ENCODE measurements at places on chromosomes 2 and 18. TPM values are rescaled to one million over a fixed set of nuclear protein-coding genes. Genes with fewer than 3 reads are reported as not detected.

GRCh38 chr2:169343202-169343601, 19.1 kb downstream of the LRP2 start:
- DNase-seq = no peak

- DNase-seq = no peak
These were observed 33.9 kb downstream of the ADRA2B start for GRCh38 chr2:96082211-96083063.

GRCh38 chr2:188158337-188159100, 133.2 kb upstream of the GULP1 start:
- DNase-seq = peak; percentile 9

GRCh38 chr2:108620656-108621055, 86.4 kb downstream of the LIMS1 start:
- DNase-seq = no peak

DNA sequence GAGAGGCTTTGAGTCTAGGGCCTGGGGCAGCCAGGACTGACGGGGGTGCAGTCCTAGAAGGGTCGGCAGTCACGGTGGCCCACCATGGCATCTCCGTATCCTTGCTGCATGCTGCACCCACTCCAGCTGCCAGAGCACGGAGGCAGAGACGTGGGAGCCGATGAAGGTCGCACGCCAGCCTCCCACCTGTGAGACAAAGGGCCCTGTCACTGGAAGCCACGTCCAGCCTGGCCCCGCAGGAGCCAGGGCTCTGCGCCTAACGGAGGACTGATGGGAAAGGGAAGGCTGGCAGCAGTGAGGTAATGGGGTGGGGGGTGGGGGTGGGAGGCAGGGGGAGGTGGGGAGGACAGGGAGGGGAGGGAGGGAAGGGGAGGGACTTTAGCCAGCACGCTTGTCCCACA, 21.9 kb downstream of the ITM2C start:
- DNase-seq = no peak

DNA sequence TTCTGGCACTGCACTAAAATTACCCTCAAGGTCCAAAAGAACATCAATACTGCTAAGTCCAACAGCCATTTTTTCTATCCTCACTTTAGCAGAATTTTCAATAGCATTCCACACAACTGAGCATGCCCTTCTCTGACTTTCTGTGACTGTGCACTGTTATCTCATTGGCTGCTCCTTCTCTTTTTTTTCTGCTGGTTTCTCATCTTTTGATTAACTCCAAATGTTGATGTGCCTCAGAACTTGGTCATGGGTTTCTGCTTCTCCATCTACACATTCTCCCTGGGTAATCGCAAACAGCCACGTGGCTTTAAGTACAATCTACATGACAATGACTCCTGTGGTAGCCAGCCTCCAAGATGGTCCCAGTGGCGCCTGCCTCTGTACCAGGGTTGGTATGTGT, 75.0 kb upstream of the CD226 start:
- DNase-seq = no peak

DNA sequence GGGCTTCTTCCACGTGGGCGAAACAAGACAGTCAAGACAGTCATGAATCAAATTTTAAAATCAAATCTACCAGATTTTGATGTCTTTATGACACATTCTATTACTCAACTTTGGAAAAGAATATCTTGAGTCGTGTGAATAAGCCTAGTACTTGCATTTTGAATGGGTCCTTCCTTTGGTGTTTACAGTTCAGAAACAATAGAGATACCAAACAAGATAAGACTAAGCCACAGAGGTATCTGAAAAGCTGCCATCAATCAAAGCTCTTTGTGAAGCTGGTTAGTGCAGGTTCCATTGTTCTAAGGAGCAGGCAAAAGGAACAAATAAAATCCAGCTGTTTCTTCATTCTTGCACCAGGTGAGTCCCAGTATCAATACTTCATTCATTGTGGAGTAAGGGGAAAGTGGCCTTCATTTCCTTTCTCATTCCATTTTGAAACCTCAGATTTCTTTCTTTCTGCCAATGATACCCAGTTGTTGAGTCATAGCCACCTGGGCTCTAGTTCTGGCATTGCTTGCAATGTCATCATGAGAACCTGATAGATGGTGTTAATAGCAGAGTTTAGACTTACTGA, 151.7 kb upstream of the L3MBTL4 start:
- no peak for DNase-seq

DNA sequence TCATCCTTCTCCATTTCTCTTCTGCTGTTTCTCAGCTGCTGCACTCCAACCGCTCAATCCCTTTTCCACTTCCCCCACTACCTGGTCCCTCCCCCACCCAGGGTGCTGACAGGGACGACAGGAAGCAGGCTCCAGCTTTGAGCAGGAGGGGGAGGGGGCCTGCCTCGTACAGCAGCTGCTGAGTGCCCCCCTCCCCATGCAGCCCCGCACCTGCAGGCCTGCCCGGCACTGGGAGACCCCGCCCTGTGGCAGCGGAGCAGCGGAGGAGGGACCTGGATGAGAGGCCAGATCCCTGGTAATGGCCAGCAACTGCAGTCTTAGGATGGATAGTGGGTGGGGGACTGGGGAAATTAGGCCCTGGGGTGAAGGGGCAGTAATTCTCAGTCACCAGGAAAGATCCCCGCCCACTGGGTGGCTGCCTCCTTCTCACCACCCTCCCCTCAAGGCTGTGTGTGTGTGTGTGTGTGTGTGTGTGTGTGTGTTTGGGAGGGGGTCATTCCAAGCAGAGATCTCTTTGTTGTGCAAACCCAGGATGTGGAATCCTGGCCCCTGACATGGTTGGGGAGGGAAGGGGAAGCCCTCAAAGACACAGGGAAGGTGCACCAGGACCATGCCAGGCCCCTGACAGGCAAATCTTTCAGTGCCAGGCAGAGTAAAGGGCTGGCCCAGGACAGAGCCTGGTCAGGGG, 6.8 kb upstream of the CRYBA2 start:
- no peak for DNase-seq

GRCh38 chr2:238879621-238880377, 31.9 kb downstream of the TWIST2 start:
- no peak for DNase-seq

GRCh38 chr2:241036397-241036963, 38.1 kb downstream of the SNED1 start:
- no peak for DNase-seq

- DNase-seq = no peak
These were observed 24.3 kb downstream of the ERMN start for GRCh38 chr2:157301307-157301706.

GRCh38 chr2:219537657-219538488, 5.7 kb downstream of the CHPF start:
- DNase-seq = no peak

DNA sequence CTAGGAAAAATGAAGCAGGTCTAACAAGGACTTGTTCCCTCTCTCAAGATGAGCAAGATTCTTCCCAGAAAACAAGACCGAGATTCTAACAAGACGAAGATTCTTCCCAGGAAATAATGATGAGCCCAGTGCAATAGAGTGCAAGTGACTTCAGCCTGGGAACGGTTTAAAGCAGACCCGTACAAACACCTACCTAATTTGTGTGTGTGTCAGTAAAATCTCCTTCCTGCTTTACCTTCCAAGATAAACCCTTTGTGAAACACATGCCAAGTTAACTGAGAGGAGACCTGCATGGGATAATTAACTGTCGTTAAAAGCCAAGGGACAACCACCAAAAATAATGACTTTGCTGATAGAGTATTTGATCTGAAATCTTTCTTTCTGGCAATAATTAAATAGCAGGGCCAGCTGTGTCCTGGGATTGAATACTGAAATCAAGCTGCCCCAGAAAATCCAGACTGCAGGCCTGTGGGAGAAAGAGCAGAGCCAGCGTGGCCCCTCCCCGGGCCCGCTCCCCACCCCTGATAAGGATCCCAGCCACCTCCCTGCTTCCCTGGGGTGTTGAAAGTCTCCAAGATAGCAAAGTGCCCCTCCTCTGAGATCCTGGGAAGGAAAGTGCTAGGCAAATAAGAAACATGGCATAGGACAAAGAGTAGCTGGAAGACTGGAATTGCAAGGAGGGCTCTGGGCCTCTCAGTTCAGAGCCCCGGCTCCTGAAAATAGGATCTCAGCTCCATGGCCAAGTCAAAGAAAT, 145.5 kb downstream of the CYP26B1 start:
- no peak for DNase-seq

- DNase-seq = no peak
These were observed 98.0 kb upstream of the BZW1 start for GRCh38 chr2:200713704-200714064.

DNA sequence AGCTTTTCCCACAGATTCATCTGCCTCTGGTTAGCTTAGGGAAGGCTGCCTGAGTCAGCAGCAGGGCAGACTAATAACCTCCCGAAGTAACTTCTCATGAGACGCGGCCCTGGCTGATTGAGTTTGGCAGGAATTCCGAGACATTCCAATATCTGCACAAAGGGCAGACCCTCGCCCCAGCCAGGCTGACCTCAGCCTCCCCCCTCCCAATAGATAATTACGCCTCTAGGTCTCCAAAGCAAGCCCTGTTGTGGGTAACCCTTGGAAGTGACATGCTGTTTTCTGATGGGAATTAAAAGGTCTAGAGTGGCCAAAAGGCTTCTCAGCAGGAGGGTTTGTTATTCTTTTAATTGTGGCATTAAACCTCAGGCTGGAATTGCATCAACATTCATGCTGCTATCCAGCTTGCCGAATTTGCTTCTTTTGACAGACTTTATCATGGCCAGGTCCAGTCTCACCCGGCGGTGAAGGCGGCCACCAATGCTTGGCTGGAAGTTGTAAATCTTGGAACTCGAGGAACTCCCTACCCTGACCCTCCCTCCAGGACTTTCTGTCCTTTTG, 98.0 kb upstream of the SLC14A2 start:
- no peak for DNase-seq

GRCh38 chr2:101837354-101837753, 139.8 kb downstream of the MAP4K4 start:
- no peak for DNase-seq

DNA sequence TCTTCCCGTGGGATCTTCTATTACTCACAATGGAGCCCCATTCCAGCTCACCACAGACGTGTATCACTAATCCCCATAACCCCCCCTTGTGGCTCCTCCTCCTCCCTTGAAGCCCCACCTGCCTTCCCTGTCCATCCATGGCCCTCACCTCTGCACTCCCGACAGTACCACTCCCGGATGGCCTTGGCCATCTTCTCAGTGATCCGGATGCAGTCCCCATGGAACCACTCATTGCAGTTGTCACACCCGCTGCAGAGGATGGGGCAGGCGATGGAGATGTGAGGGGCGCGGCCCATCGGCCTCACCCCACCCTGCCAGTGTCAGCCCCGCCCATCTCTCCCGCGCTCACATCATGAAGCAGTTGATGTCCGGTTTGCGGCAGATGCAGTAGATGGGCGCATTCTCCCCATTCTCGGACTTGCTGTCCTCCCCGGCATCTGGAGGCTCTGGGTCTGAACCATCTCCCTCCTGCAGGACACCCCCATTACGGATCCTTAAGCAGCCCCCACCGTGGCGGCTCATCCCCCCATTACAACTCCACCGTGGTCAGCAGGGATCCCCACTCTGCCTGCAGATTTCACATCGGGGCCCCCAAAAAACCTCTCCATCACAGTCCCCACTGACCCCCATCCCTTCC, 983 bp downstream of the CXXC1 start:
- no peak for DNase-seq

DNA sequence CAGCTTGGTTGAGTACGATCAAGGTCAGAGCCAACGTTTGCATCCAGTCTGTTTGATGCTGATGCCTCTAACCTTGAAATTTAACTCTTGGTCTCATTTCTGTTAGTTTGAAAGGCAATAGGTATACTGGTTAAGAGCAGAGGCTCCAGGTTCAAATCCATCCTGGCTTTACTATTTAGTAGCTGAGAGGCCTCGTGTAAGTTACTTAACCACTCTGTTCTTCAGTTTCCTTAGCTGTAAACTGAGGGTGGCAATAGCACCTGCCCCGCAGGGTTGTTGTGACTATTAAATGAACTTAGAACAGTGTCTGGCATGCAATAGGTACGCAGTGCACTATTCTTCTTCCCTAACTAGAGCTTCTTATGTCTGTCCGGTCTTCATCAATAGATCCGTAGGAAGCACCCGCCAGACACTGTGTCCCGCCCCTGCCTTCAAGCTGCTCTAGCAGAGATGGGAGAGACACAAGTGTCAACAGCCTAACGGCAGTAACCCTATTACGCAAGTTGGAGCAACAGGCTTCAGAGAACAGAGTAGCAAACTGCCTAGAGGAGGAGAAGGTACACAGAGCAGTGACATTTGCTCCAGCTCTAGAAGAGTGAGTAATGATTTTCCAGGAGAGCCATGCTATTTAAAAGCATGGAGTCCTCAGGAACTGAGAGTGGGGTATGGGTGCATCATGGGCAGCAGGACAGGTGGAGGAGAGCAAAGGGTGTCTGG, 62.7 kb upstream of the ST3GAL5 start:
- no peak for DNase-seq

GRCh38 chr2:219245899-219246230, 586 bp downstream of the STK16 start:
- no peak for DNase-seq

DNA sequence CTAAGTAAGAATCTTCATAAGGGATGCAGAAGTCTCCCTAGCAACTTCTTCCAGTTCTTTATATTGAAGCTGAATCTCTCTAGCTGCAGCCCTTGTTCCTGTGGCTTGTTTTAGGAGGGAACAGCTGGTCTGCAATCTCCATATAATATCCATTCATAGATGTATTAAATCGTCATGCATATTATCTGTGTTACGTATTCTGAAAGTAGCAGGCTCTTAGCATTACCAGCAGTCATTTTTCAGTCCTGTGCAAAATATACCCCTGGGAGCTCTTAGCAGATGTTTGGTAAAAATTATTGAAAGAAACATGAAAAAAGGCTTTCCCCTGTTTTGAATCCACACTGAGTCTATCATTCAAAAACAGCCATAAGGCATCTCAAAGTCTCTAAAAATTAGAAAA, 385.3 kb downstream of the IRS1 start:
- DNase-seq = no peak

- no peak for DNase-seq
These were observed 622.3 kb downstream of the ADCYAP1 start for GRCh38 chr18:1526991-1527390.

DNA sequence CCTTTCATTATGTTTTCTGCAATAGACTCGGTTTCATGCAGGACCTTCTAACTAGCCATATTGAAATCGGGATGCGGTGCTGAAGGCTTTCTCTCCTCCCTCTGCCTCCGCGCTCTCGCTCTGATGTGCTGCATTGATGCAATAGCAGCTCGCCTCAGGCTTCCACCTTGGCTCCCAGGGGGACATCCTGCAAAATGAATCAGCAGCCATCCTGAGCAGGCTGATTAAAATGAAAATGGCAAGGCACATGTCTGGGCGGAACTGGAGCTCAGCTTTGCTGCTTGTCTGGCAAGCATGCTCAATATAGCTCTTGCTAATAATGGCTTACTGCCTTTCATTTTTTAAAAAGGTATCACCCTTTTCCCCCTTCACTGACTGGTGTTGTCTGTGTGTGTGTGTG, 806 bp upstream of the MYT1L start:
- no peak for DNase-seq

- no peak for DNase-seq
These were observed 1305.5 kb upstream of the NXPH2 start for GRCh38 chr2:140085674-140086073.

The SH3RF3 gene
- total RNA-seq = 1.7 TPM

The POMC gene
- total RNA-seq = 4.5 TPM

The SPDYA gene
- total RNA-seq = not detected

The SLC5A7 gene
- not detected for total RNA-seq

The C18orf54 gene
- 12.9 TPM for total RNA-seq

The FHOD3 gene
- 28.4 TPM for total RNA-seq

The CYP27A1 gene
- total RNA-seq = 28.6 TPM

The RUFY4 gene
- total RNA-seq = not detected
